Panc1 (cell line): ENCODE measurements at places on chromosomes 1 and 21. TPM values are rescaled to one million over a fixed set of nuclear protein-coding genes. Genes with fewer than 3 reads are reported as not detected.

DNA sequence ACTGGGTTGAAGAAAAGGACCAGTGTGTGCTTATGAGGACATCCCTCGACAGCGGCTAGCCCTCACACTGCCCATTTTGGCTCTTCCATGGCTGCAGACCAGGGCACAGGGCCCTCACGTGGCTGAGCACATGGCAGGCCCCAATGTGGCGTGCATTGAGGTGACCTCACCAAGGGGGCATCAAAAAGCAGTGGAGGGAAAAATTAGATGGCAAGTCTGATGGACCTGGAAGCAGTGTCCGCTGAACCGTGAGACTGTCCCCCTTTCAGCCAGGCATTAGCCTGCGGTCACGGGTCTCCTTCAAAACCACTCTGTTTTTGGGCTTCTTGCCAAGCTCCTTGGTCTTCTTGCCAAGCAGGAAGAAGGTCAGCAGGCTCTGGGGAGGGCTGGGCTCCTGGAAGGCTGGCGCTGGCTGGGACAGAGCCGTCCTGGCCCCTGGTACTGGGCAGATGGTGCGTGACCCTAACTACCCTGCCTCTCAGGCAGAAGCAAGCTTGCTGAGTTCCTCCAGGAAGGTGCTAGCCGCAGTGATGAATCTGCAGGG lies 30.8 kb downstream of the TRIM67 start:
- DNase-seq, result no peak

DNA sequence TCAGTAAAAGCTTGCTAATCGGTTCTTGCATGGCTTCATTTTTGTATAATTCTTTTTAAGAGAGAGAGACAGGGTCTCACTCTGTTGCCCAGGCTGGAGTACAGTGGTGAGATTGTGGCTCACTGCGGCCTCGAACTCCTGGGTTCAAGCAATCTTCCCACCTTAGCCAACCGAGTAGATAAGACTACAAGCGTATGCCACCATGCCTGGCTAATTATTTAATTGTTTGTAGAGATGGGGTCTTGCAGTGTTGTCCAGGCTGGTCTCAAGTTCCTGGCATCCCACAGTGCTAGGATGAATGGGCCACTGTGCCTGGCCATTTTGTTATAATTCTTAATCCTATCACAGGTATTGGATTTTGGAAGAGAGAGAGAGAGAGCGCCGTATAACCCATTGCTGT lies 23.4 kb downstream of the RCAN3 start:
- no peak for DNase-seq

The DYRK1A gene
- 36.1 TPM for total RNA-seq

The KLF17 gene
- total RNA-seq, result not detected

DNA sequence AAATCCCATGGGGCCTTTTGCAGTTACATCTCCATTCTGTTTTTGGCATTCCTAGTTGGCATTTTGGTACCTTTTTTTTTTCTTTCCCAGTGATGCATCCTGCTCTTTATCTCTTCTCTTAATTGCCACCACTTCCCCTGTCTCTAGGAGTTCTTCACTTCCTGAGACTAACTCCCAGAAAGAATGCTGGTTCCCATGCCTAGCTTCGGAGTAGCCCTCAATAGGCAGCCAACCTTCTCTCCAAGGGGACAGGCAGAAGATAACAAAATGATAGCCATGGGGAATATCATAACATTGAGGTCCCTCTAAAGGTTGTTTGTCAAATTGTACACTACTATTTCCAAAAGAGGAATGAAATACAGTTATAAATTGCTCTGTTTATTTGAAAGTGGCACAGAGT lies 150.6 kb upstream of the UBE2U start:
- no peak for DNase-seq

GRCh38 chr21:43619856-43620255 lies 39.4 kb downstream of the HSF2BP start:
- DNase-seq, result no peak

DNA sequence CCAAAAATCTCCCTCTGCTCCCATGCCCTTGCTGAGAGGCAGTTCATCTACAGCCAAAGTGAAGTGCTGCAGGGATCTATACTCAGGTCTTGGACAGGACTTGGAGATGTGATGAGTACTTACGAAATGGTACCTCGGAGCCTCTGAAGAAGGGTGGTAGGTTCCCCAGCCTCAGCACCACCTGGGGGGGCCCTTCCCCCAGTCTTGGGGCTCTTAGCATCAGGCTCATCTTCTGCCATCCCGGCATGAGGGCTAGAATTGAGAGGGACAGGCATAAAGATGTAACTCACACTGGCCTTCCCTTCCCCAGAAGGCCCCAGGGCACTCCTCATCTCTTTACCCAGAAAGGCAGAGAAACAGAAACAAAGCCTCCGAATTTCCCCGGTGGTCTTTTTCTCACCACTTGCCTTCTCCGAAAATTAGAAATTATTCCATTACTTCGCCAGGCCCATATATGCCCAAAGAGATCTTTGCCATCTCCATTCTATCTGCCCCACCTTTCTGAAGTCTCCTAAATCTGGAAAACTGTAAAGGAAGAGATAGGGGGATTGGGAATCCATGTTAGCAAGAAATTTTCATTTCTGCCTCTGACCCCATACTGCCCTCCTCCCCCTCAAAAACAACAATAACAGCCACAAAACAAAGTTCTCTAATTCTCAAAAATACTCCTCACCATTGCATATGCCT lies 827 bp downstream of the RFX5 start:
- no peak for DNase-seq
